Left renal cortex interstitium (tissue), 4 donors: ENCODE measurements at places on chromosomes 1 and 21.

- DNase-seq: no peak
These were observed 621.4 kb upstream of the PKN2 start for GRCh38 chr1:88062650-88063153.

- DNase-seq: no peak
These were observed 65.9 kb downstream of the KCNK1 start for GRCh38 chr1:233679591-233680373.

- DNase-seq: no peak
These were observed 74.4 kb downstream of the DUSP10 start for GRCh38 chr1:221667504-221667903.

DNA sequence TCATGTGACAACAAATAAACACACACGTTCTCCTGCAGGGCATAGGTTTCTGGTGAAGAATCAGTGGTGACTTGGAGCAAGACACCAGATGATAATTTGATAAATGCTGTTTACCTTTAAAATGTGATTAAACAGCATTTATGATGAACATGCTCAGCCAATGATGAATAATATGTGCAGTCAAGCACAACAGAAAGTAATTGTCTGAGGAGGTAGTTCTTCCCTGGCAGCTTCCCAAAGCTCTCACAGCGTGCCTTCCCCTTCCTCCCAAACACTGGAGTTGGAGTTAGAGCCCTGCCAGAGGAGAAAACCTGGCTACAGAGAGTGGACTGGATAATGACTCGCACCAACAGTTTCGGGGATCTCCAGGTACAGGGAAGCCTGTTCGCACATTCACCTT, 463.5 kb downstream of the SMYD3 start:
- no peak for DNase-seq

GRCh38 chr1:180444522-180444921, 57.9 kb downstream of the ACBD6 start:
- no peak for DNase-seq

- no peak for DNase-seq
These were observed 76.3 kb downstream of the ZP4 start for GRCh38 chr1:237814319-237814924.

- peak; percentile 65 for DNase-seq
These were observed 40.1 kb upstream of the MYSM1 start for GRCh38 chr1:58739856-58740466.

GRCh38 chr1:153750026-153750995, 22.5 kb downstream of the INTS3 start:
- DNase-seq: no peak

GRCh38 chr1:240831922-240832321, 220.0 kb upstream of the GREM2 start:
- no peak for DNase-seq

DNA sequence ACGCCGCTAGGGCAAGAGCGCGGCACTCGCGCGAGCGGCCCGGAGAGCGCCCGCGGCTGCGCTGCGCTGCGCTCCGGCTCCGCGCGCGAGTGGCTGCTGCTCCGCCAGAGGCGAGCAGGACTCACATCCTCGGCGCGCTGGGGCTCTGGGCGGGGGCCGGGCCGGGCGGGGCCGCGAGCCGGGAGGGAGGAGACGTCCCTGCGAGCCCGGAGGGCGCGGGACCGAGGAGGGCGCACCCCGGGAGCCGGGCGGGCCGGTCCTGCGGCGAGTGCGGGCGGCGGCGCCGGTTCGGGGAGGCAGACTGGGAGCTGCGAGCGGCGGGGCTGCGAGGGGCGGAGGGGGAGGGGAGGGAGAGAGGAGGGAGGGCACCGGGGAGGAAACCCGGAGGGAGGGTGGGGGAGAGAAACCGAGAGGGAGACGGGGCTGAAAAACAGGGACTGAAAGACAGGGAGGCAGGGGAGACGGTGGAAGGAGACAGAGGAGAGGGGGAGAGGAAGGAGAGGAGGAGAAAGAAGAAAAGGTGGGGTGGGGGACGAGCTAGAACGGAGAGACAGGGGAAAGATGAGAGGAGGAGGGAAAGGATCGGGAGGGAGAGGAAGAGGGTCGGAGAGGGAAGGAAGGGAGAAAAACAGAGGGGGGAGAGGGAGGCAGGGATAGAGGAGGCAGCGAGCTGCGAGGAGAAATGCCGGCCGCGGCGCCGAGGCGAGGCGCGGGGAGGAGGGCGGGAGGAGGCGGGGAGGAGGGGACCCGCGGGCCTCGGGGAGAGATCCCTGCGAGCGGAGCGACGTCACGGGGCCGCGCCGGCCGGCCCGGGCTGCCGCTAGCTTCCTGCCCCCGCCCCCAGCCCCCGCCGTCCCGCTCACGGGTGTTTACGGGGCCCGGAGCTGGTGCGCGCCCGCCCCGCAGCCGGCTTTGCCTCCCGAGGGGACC, at the start of gene CAMK2N1:
TSS of gene CAMK2N1 (minus strand) at position 684 of the 930 bp plus-strand sequence. CDS start 831 bp downstream, outside the sequence.
- DNase-seq: no peak

DNA sequence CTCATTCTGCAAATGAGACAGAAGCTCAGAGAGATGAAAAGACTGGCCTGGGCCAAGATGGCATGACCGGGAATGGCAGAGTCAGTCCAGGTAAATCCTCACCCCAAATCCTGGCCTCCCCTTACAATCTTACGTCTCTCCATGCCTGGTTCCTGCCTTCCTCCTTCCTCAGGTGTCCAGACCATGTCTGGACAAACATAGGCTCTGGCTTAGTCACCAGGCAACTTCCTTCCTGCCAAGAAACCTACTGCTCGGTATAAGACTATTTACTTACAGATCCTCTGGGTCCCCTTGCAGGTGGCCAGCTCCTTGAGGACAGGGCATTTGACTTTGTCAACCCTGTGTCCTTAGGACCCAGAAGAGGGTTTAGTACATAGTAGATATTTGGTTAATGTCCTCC, 69.4 kb upstream of the ROR1 start:
- DNase-seq: no peak

GRCh38 chr1:221940631-221941030, 198.7 kb upstream of the DUSP10 start:
- DNase-seq: no peak

GRCh38 chr1:25815208-25816111, 4.3 kb upstream of the MTFR1L start:
- no peak for DNase-seq

GRCh38 chr21:44927587-44928461, 7.1 kb upstream of the ITGB2 start:
- no peak for DNase-seq

- no peak for DNase-seq
These were observed 190.5 kb downstream of the RYR2 start for GRCh38 chr1:237232501-237232900.

- no peak for DNase-seq
These were observed 159.6 kb downstream of the TOMM20 start for GRCh38 chr1:234969011-234969441.

GRCh38 chr1:59516881-59517280, 220.0 kb downstream of the FGGY start:
- no peak for DNase-seq

DNA sequence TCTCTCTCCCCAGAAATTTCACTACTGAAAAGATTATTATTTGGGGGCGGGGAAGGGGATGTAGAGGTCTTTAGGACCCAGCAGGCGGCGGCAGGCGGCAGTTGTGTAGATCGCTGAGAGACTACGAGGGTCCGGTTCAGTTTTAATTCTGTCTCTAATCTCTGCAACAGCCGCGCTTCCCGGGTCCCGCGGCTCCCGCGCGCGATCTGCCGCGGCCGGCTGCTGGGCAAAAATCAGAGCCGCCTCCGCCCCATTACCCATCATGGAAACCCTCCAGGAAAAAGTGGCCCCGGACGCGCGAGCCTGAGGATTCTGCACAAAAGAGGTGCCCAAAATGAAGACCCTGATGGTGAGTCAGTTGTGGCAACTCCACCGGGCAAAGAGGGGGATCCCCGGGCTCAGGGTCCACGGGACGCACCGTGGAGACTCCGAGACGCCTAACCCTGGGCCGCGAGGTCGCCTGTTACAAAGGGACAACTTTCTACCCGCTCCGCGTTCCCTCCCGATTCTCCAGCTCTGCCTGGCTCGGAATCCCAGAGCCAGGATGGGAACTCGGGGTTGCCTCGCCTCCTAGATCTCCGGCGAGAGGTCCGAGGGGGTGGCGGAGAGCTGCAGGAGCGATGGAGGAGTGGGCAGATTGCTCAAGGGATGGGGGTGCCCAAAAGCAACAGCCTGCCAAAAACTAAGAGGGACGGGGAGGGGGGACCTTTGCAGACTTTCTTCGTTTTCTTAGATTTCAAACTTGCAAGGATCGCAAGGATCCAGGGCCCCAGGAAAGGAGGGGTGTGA, at the start of gene ST6GALNAC5:
TSS of gene ST6GALNAC5 (plus strand) at position 139 of the 789 bp plus-strand sequence.
- DNase-seq: peak; percentile 22

DNA sequence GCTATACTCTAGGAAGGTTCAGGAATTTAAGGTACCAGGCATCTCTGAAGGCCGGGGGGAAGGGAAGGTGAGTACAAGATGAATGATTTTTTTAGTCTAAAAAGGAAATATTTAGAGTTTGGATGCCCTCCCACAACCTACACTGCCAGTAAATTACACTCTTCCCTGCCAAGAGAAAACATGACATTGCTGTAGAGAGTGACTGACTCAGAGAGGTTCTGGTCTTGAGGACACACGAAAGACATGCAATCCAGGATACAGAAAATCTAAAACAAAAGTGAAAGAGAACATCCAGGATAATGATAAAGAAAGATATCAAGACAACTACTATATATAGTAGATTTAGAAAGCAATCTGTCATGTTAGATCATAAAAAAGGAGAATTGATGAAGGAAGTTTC, 200.5 kb downstream of the TYW3 start:
- no peak for DNase-seq

DNA sequence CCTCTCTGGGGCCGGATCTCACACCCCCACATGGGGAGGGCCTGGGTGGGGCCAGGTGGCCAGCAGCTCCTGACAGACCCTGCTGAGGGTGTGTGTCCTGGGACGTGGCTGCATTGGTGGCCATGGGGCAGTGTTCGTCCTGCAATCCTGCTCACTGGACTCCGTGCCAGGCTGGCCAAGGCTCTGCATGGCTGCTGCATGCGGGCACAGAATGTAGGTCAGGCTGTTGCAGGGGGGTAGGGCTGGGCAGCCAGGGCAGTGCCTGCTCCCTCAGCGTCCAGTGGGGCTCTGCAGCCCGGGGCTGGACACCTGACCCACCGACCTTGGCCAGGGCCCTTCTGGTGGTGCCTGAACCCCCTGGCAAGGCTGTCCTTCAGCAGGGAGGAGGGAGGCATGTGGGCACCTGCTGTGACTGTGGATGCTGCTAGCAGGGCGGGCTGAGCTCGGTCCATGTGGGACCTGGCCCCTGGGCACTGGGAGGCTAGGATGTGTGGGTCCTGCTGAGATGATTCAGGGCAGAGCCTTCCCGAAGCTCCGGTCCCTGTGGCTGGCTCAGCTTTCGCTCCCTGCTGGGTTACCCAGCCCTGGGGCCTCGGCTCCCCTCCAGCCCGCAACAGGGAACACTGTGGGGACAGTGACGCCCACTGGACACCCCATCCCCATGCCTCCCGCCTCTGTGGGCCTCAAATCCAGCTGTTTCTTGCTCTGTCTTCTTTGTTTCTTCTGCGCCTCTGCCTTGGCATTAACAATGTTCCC, 14.9 kb upstream of the PLCH2 start:
- DNase-seq: no peak

DNA sequence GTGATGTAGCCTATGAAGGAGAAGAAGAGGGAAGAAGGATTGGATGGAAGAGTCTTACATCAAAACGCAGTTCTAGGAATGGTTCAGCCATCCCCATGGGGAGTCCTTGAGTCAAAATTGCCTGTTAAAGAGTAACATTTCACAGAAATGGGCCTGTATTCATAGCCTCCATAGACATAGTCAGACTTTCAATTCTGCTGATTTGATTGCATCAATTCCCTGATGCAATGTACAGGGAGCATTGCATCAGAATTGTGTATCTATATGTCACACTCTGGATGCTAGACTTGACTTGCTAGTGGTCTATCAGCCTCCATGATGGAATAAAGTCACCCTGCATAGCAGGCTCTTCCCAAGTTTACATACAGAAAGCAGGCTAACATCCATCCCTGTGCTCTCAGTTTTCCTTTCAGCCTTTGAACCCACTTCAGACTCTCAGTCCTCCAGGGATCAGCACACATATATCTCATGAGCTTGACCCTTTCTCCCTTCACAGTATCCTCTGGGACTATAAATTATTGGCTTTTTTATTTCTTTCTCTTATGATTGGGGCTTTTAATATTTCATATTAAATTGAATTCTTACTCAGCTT, 1111.7 kb upstream of the B3GALT2 start:
- no peak for DNase-seq

DNA sequence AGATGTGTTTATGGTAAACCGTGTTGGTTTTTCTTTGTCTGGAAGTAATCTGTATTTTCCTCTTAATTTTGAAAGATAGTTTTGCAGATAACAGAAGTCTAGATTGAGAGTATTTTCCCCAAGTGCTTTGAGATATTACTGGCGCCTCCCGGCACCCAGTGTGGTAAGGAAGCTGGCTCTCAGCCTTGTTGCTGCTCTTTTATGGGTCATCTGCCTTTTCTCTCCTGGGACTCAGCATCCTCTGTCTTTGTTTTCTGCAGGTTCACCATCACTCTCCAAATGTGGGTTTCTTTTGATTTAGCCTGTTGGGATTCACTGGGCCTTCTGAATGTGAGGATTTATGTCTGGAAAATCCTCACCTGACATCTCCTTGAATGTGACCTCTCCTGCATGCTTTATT, 37.4 kb downstream of the POFUT2 start:
- DNase-seq: no peak
